ENCODE measurements at places on chromosomes 11 and 22.

GRCh38 chr11:117037279-117037974, 60.8 kb downstream of the SIK3 start:
- DNase-seq, result no peak

DNA sequence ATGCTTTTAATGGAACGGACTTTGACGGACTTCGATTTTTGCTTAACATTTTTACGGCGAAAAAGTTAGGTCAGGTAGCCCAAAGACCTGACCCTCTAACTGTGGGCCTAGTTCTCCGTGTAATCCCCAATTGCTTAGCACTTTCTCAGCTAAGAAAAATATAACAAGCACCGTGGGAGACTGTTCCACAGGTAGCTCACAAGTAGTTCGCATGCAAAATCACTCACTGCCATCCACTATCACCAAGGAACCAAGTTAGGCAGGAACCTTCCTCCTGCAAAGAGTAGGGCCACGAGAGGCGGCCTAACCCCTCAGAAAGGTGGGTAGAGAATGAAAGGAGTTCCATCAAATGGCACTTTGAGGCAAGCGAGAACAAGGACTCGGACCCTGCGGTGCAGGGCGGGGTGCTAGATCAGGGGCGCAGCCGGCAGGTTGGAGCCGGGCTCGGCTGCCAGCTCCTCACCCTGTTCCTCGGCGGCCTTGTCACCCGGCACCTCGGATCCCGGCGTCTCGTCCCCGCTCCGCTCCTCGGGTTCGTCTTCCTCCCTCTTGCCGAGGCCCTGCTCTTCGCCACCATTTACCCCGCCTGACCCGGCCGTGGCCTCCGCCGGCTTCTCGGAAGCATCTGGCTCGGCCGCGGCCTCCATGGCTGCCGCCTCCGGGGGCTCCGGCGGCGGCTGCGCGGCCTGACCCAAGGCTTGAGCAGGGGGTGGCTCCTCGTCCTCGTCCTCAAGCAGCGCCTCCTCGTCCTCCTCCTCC, 922 bp downstream of the HNRNPUL2 start:
- no peak for DNase-seq

DNA sequence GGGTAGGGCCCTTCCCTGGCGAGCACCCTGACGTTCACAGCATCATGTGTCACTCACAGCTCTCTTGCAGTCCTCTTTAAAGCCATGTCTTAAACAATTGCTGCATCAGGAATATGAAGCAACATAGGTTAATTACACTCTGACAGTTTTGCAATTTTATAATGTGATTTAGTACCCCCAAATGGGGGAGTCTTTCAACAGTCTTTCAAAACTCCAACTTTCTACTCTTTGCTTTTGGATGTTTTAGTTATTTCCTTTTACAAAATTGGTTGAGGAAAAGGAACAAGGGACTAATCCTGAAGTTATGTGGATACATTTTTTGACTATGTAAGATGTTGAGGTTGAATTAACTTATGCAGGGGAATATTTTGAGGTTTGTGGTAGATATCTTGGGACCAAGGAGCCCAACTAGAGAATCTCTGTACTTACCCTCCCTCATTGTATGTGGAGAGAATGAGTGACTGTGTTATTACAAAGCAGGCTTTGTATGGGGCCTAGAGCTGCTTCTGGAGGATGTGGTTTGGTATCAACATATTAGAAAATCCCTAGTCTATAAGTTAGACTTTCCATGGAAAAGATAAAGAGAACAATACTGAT, at the start of gene MMP8:
Gene MMP8 (minus strand): TSS at position 51 of the 597 bp plus-strand sequence. CDS start 99 bp downstream, outside the sequence.
- DNase-seq, result no peak

- no peak for DNase-seq
Observed at GRCh38 chr11:30423886-30424285, 101.0 kb downstream of the ARL14EP start.

- DNase-seq, result no peak
Observed at GRCh38 chr22:42697542-42698013, 23.1 kb downstream of the A4GALT start.

DNA sequence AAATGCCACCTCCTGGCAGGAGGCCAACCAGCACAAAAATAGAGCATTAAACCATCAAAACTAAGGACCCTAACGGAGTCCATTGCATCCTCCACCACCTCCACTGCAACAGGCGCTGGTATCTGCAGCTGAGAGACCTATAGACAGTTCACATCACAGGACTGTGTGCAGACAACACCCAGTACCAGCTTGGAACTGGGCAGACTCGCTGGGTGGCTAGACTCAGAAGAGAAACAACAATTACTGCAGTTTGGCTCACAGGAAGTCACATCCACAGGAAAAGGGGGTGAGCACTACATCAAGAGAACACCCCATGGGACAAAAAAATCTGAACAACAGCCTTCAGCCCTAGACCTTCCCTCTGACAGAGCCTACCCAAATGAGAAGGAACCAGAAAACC, 11.6 kb upstream of the TMEM45B start:
- no peak for DNase-seq

DNA sequence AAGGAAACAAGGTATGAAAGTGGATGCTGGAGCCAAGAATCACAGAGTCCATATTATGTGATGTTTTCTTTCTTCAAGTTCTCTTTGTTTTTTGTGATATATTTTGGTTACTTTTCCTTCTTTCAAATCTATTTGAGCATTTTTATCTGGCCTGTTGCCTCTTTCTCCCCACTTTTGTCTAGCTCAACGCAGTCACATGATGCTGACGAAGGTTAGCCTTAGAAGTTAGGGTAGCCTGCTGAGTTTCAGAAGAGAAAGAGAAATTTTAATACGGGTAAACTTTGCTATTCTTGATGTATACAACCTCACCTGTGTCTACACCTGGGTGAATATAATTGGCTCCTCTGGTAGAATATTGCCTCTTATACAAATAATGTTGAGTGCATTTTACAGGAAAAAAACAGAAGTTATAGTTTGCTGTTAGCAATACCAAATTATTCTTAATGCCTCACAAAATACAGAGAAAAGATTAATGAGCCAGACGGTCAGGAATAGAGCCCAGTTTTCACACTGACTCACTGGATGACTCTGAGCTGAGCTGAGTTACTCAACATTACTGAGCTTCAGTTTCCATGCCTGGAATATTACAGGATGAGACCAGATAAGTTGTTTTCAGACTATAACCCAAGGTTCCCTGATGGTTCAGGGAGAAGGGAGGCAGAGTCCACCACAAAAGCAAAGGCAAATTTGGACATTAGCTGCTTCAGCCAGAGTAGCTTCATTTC, 161.6 kb upstream of the BDNF start:
- DNase-seq, result no peak

GRCh38 chr11:131683131-131683530, 312.7 kb downstream of the NTM start:
- no peak for DNase-seq

DNA sequence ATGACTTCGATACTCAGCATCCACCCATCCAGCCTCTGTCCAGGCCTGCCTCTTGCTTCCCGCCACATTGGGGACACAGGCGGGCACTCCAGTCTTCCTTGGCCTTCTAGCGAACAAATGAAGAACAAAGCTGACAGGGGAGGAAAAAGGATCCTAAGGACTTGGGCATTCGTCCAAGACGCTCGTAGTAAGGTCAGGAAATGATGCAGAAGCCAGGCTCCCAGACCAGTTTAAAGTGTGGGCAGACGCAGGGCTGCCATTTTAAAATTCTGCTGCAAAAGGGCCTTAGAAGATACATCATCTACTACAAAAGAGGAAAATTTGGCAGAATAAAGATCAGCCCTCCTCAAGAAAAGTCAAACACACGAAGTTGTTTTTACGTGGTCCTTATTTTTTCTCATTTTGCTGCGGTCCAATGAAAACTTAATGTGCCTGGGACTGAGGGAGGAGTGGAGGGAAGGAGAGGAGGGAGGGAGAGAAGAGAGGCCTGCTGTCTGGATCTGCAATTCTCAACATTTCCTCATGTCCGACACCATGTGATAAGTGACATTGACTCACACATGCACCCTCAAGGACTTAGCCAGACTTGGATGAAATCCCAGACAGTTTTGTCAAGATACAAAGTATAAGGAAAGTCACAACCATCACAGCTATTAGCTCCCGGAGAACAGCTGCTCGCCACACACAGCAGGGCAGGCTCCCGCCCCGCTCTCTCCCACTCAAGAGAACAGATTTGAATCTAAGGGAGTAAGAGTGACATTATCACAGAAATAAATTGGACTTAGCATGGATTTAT, 5.7 kb downstream of the DNAL4 start:
- no peak for DNase-seq

DNA sequence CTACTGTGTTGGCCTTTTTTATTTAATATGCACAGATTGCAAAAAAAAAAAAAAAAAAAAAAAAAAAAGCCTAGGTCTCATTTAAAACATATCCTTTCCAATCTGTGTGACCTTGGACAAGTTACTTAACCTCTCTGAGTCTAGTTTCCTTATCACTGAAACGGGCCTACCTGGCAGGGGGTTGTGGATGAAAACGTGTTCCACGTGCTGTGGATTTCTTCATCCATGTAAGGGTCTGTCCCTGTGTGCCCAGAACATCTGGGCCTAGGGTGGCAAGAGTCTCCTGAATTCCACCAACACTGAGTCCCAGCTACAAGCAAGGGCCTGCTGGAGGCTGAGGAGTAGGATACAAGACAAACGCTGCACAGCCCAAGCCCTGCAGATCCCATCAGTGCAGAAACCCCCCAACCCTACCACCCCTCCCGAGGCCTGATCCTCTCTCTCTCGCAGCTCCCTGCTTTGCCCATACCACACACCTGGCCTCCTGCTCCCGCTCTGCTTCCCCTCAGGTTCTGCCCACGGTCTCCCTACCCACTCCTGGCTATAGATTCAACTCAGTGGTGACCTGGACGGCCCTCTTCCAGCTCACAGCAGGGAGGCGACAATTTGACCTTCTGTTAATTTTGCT, 4.7 kb upstream of the GNAZ start:
- no peak for DNase-seq

- DNase-seq, result no peak
Observed at GRCh38 chr11:31995525-31996094, 95.3 kb upstream of the RCN1 start.

DNA sequence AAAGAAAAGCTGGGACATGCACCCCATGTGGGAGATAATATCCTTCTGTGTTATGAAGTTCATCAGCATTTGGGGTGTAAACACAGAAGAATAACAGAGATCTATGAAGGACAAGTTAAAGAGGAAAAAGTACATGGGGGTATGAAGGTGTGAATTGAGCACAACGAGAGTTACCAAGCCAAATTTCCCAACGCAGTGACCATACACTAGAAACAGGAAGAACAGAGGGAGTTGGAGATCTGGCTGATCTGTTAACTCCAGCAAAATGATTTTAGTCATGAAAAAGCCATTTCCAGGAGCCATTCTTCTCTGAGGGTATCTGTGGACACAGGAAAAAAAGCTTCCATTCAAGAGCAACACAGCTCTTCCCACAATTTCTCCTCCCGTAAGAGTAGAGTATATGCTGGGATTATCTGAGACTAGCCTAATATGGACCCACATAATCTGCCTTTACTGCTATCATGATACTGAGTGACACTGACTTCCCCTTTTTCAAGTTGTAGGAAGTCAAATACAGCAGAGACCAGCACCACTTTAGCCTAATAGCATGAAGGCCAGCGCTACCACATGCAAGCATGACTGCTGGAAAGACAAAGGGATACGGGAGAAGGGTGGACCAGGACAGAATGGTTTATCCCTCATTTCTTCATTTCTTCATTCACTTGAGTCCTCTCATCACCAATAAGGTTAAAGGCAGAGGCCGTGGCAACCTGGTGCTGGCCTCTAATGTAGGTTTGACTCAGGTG, 19.6 kb upstream of the OR8D2 start:
- no peak for DNase-seq

DNA sequence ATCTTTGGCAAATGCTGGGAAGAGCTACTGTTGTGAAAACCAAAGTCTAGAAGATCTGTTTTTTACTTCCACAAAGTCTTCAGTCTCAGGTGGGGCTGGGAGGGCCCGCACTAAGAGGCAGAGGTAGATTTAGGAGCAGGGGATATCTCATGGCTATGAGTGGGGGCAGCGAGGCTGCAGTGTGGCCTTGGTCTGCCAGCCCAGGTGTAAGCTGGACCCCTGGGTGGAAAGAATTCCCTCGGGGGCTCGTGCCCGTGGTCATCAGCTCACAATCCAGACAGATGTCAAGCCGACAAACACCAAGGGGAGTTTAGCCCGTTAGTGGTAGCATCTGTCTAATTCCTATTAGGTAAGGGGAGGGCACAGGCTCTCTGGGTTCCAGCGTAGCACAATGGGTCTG, 9.0 kb downstream of the PKNOX2 start:
- no peak for DNase-seq

DNA sequence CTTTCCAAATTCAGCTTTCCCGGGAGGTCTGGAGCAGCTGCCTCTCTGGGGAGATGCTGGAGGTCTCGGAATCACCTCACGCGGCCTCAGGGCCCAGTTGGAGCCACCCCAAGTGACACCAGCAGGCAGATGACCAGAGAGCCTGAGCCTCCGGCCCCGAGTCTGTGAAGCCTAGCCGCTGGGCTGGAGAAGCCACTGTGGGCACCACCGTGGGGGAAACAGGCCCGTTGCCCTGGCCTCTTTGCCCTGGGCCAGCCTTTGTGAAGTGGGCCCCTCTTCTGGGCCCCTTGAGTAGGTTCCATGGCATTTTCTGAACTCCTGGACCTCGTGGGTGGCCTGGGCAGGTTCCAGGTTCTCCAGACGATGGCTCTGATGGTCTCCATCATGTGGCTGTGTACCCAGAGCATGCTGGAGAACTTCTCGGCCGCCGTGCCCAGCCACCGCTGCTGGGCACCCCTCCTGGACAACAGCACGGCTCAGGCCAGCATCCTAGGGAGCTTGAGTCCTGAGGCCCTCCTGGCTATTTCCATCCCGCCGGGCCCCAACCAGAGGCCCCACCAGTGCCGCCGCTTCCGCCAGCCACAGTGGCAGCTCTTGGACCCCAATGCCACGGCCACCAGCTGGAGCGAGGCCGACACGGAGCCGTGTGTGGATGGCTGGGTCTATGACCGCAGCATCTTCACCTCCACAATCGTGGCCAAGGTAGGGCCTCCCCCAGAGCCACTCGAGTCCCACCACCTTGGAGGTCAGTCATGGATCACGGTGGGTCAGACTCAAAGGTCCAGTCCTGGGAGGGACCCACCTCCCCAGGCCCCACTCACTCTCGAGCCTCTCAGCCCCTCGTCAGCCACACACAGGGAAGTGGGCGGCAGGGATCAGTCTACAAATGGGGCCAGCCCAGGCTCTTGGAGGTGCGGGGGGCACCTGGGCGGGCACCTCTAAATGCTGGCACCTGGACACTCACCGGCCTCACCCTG, 525 bp downstream of the SLC22A12 start:
- no peak for DNase-seq

DNA sequence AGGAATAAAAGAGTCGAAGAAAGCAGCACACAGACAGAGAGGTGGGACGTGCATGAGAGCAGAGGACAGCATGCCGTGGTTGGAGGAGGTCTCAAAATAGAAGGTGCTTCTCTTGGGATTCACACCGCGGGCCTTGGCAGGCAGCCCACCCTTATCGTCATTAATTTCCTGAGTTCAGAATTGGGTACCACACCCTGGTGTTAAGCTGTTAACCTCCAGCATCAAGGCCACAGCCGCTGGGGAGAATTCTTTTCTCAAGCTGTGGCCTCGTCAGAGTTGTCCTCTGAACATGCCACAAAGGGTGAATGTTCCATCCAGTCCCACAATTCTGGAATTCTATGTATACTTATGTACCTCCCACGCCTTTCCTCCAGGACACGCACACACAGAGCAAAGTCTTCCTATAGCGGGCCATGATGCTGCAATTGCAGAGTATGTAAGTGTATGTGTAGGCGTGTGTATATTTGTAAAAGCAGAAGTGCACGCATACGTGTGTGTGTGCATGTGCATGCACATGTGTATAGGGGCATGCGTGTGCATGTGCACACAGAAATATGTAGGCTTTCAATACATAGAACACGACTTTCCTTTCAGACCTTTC, 39.0 kb downstream of the ADAMTS8 start:
- DNase-seq, result peak; percentile 8

- DNase-seq, result no peak
Observed at GRCh38 chr22:30286331-30286730, 3.0 kb downstream of the CASTOR1 start.

All from stimulated activated naive CD8-positive, alpha-beta T cell treated with anti-CD3 and anti-CD28 coated beads, Interleukin-15, Interleukin-2, amounts not matched to agents 100 U/mL and 50 U/mL, for 24 hours (primary cell).